ENCODE measurements at places on chromosomes 12 and 14. TPM values are rescaled to one million over a fixed set of nuclear protein-coding genes. Genes with fewer than 3 reads are reported as not detected.

The SPIC gene
- total RNA-seq, result not detected

The PTPRO gene
- total RNA-seq, result 15.3 TPM

The KRT4 gene
- not detected for total RNA-seq

The GLIPR1L1 gene
- total RNA-seq, result not detected

The WNT5B gene
- not detected for total RNA-seq

The PDE3A gene
- 22.5 TPM for total RNA-seq

DNA sequence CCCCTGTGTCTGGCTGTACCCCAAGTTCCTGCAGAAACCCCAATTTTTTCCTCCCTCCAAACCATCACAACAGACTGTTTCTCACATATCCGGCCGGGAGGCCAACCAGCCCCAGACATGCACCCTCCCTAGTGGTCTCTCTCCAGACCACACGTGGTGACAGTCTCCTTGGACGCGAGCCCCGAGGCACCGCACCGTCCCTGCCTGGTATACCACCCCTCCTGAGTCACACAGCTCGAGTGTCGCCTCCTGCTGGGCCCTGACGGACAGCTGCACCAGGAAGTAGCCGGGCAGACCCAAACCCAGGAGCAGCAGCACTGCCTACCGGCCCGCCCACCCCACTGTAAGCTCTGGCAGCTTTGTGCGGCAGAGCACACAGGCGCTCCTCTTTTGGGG is 97.4 kb downstream of the RFLNA start:
- no peak for DNase-seq
- H3K4me3 ChIP-seq, result no peak overlapping the region
- H3K36me3 ChIP-seq, result no peaks in the 10 kb centered on the region
- peaks cover 21% of the 10 kb centered on the region for H3K4me1 ChIP-seq

DNA sequence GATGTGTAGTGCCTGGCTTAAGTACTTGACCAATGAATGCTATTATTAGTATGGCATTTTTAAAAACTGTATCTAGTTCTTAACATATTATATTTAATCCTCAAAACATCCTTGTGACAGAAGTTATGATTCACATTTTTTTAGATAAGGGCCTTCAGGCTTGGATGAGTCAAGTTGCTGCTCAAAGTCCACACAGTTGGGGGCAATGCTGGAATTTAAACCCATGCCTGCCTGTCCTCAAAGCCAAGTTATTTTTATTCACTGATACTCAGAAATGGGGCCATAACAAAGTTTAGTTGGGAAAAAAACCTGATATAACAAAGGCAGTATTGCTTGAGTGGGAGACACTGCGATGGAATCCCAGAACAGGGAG is 50.6 kb downstream of the RFX4 start:
- no peak overlapping the region for H3K27ac ChIP-seq
- no peaks in the 10 kb centered on the region for H3K36me3 ChIP-seq

DNA sequence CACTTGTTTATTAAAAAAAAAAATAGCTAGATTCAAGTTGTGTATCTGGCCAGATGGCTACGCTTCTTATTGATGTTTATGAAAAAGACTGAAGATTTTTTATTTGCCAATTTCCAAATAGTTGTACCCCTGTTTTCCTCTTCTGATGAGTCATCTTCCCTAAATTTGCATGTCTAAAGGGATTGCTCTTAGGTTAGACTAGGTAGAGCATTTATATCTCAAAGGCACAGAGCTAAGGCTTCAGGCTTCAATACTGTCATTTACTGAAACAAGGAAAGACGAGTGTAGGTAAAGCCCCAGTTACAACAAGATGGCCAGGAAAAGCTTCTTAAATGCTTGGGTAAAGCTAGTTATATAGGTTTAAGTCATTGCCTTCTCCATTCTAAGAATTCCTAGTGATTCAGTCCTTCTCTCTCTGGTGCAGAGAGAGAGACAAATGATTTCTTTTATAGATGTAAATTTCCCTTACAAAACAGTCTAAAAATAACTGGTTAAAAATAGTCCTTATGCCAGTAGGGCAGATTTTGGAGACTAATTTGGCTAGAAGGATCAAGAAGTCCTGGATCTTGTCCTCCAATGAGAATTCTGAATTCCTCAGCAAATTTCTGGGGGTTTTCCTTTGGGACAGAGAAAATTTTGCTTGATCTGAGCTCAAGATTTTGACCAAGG is 26.1 kb downstream of the LEMD3 start:
- H3K36me3 ChIP-seq, result no peaks in the 10 kb centered on the region
- H3K4me3 ChIP-seq, result no peak overlapping the region
- DNase-seq, result no peak
- no peaks in the 10 kb centered on the region for H3K27me3 ChIP-seq
- no peak overlapping the region for H3K27ac ChIP-seq

GRCh38 chr12:80400571-80400991 is 43.5 kb upstream of the PTPRQ start:
- H3K27me3 ChIP-seq, result no peaks in the 10 kb centered on the region
- DNase-seq, result no peak
- peak overlapping the region; percentile 12 for H3K4me3 ChIP-seq
- no peaks in the 10 kb centered on the region for H3K36me3 ChIP-seq
- H3K4me1 ChIP-seq, result no peaks in the 10 kb centered on the region

- H3K27ac ChIP-seq, result no peak overlapping the region
- H3K27me3 ChIP-seq, result no peaks in the 10 kb centered on the region
- no peak overlapping the region for H3K4me3 ChIP-seq
- no peak for DNase-seq
- no peaks in the 10 kb centered on the region for H3K36me3 ChIP-seq
- H3K4me1 ChIP-seq, result peaks cover 4% of the 10 kb centered on the region
Measured at GRCh38 chr12:95788637-95789036, 1.9 kb downstream of the NTN4 start.

GRCh38 chr14:64098120-64098519 is 196.1 kb downstream of the ESR2 start:
- H3K27ac ChIP-seq, result no peak overlapping the region
- H3K4me3 ChIP-seq, result no peak overlapping the region
- H3K36me3 ChIP-seq, result no peaks in the 10 kb centered on the region
- DNase-seq, result no peak
- H3K4me1 ChIP-seq, result no peaks in the 10 kb centered on the region

- H3K36me3 ChIP-seq, result no peaks in the 10 kb centered on the region
- peak overlapping the region; percentile 98 for H3K27ac ChIP-seq
- H3K4me1 ChIP-seq, result peaks cover 42% of the 10 kb centered on the region
- H3K27me3 ChIP-seq, result no peaks in the 10 kb centered on the region
Measured at GRCh38 chr14:73787486-73788316, 63.9 kb upstream of the PTGR2 start.

DNA sequence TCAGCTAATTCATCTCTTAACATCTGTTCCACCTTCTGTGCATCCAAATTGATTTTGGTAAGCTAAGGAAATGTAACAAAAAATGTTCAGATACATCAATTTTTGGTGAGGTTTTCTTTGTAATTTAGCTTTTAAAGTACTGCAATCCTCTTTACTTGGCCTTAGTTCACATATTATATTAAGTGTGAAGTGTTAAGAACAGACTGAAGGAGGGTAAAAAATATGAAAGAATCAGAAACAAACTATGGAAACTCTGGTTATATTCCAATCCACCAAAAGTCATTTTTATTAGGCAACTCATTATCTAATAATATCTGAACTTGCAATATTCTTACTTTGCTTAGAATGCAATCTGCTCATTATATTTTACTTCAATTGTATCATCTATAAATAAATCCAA is 49.1 kb downstream of the CEP290 start:
- no peaks in the 10 kb centered on the region for H3K4me1 ChIP-seq
- no peaks in the 10 kb centered on the region for H3K27me3 ChIP-seq
- H3K36me3 ChIP-seq, result no peaks in the 10 kb centered on the region
- no peak overlapping the region for H3K27ac ChIP-seq
- no peak for DNase-seq

All from uterus (tissue), 4 donors.